ENCODE measurements at places on chromosomes 7 and 10. TPM values are rescaled to one million over a fixed set of nuclear protein-coding genes. Genes with fewer than 3 reads are reported as not detected.
A peak's percentile ranks its signal among the peaks of the same experiment; 100 is the strongest.

Gene GPR146
- 2.7 TPM for total RNA-seq

GRCh38 chr10:30238836-30239235 is 110.2 kb downstream of the MTPAP start:
- no peak for DNase-seq

Gene COL1A2
- total RNA-seq: 55.3 TPM

DNA sequence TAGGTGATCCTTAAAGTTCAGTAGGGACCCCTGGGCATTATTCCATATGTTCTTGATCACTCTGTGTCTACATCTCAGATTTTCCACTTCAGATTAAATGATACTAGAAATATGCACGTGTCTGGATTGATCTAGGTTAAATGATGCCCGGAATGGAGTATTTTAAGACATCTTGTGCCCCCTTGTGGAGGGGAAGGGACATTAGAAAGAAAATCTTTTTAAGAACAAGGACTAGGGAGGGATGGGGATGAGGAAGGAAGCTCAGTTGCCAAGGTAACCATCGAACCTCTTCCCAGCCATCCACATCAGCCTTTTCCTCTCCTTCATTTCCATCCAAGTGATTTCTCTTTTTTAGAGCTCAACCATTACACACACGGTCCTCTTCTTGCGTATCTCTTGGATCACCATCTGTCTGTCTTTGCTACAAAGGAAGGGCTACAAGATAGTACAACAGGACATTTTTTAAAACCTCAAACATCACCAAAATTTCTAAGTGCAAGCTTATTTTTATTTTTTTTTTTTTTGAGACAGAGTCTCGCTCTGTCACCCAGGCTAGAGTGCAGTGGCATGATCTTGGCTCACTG is 40.5 kb downstream of the PRSS2 start:
- DNase-seq: peak; percentile 92

Gene NXPH1
- 0.05 TPM for total RNA-seq

- DNase-seq: no peak
These were observed 237.2 kb upstream of the AKR1E2 start for GRCh38 chr10:4588824-4589223.

- DNase-seq: no peak
These were observed 27.7 kb upstream of the TM9SF3 start for GRCh38 chr10:96614515-96614914.

DNA sequence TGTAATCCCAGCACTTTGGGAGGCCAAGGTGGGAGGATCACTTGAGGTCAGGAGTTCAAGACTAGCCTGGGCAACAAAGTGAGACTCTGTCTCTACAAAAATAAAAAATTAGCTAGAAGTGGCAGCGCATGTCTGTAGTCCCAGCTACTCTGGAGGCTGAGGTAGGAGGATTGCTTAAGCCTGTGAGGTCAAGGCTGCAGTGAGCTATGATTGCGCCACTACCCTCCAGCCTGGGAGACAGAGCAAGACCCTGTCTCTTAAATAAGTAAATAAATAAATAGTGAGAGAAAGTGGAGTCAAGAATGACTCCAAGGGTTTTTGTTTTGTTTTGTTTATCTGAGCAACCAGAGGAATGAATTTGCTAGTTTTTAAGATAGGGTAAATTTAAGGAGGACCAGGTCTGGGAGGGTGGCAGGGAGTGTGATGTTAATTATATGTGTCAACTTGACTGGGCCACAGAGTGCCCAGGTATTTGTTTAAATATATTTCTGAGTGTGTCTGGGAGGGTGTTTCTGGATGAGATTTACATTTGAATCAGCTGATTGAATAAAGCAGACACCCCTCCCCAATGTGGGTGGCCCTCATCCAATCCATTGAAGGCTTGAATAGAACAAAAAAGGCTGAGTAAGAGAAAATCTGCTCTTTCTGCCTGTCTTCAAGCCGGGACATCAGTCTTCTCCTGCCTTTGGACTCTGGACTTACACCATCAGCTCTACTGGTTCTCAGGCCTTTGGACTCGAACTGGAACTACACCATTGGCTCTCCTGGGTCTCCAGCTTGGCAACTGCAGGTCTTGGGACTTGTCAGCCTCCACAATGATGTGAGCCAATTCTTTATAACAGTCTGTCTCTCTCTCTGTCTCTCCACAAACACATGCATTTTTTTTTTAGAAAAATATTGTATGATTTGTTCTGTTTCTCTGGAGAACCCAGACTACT is 23.5 kb downstream of the IMPDH1 start:
- no peak for DNase-seq

DNA sequence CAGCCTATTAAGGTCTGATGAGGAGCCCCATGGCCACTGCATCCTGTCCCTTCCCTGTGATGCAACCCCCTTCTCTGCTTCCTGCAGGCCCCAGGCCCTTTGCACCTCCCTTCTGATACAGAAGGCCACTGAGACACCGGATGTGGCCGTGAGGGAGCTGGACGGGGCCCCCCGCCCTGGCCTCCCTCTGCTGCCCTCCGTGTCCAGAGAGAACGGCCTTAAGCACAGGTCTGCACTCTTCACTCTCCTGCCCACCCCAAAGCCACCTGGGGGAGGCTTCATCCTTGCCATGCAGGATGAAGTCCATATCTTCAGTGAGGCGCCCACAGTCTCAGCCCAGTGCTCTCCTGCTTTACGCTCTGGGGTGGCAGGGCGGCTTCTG is 86.9 kb upstream of the GNA12 start:
- DNase-seq: no peak

DNA sequence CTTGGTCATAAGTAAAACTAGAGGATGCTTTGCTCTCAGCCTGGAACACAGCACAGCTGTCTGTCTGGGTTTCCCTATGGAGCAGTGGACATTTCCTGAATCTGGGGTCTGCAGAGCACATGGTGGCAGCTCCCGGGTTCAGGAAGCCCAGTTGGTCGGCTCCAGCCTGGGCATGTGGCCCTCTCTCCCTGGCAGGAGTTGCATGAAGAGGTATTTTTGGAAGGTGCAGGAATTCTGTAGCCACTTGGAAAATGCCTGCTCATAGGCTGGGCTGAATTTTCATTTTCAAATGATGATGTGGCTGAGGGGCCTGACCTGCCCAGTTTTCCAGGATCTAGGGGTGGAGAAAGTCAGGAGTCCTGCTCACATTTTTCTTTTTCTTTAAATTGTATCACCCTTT is 6.7 kb upstream of the TPST1 start:
- DNase-seq: no peak

GRCh38 chr7:129144834-129145668 is 544 bp downstream of the TSPAN33 start:
- DNase-seq: peak; percentile 39

Gene UNC5B
- total RNA-seq: 4.2 TPM

- no peak for DNase-seq
These were observed 189.5 kb downstream of the JAZF1 start for GRCh38 chr7:27991006-27991528.

GRCh38 chr7:155289107-155289506 is 8.6 kb upstream of the INSIG1 start:
- DNase-seq: no peak

- DNase-seq: no peak
These were observed 321.3 kb downstream of the BICC1 start for GRCh38 chr10:58833771-58834561.

DNA sequence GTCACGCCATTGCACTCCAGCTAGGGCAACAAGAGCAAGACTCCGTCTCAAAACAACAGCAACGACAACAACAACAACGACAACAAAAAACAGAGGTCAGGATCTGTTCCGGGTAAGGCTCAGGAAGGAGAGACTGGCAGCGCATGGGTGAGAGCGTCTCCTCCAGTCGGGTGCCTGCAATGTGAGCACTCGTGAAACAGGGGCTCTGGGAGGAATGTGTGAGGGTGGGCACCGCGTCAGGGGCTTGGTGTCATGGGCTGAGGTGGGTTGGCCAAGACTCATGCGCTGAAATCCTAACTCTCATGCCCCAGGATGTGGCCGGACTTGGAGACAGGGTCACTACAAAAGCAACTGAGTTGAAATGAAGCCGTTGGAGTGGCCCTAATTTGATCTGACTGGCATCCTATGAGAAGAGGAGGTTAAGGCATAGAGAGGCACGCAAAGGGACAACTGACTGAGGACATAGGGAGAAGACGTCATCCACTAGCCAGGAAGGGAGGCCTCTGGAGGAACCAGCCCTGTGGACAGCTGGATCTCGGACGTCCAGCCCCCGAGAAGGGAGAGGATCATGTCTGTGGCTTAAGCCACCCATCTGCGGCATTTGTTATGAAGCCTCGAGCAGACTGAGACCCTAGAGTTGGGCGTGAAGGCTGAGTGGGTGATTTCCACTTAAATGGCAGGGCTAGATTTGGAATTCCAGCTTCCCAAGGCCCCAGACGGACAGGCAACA is 241.5 kb upstream of the PITRM1 start:
- DNase-seq: no peak

DNA sequence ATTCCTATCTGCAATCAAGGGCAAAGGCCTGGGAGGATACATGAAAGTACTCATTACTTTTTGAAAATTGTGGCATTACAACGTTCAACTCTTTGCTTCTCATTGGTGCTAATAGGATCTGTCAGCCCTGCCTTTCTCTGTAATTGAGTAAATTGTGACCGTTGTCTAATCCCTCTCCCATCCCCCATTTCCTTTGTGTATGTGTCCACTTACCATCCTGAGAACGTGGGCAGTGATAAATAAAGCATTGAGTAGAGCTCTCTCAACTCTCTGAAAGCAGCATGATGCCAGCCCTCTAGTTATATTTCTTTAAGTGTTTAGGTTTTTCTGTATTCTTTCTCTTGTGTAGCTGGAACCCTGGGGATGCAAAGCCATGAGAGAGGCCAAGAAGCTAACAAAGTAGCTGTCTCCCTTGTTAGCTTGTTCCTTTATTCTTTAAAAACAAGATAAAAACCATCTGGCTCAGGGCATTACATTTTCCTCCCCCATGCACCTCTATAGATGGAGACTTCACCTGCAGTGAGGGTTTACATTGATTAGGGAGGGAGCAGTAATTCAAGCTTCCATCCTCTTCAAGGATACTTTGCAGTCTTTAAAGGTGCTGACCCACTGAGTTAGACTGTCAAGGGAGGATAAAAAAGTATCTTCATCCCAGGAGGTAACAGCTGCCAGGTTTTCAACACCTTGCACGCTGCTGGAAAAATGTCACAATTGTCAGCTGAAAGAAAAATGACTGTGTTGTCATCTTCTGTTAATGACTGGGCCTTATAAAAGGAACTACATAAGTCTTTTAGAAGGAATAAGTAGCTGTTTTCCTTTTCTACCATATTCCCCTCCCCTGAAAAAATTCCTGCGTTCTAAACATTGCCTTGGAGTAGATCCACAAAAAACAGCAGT is 112.3 kb downstream of the BTRC start:
- DNase-seq: no peak

- no peak for DNase-seq
These were observed 392.9 kb downstream of the KCNMA1 start for GRCh38 chr10:77244746-77245145.

Gene PHKG1
- total RNA-seq: 0.85 TPM

- no peak for DNase-seq
These were observed 18.8 kb downstream of the TFAM start for GRCh38 chr10:58404001-58404400.

- DNase-seq: no peak
These were observed 76.3 kb upstream of the PRKAR2B start for GRCh38 chr7:106968160-106968559.

Measured in thymus (tissue), 14 donors.